Cortex of kidney (tissue), 1 donor: ENCODE measurements at places on chromosomes 4 and X.

GRCh38 chr4:53431052-53431451 is 53.6 kb downstream of the FIP1L1 start:
- DNase-seq = no peak

- DNase-seq = no peak
Measured at GRCh38 chr4:128286474-128287058, 1.0 kb downstream of the PGRMC2 start.

DNA sequence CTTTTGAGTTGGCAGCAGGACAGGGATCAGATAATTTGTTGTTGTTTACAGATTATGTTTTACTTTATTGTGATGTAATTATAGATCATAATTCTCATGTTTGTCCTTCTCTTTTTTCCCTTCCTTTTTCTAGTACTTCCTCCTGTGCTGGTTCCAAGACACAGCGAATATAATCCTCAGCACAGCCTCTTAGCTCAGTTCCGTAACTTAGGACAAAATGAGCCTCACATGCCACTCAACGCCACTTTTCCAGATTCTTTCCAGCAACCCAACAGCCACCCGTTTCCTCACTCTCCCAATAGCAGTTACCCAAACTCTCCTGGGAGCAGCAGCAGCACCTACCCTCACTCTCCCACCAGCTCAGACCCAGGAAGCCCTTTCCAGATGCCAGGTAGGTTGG is 58.0 kb downstream of the SMAD1 start:
- DNase-seq = no peak

DNA sequence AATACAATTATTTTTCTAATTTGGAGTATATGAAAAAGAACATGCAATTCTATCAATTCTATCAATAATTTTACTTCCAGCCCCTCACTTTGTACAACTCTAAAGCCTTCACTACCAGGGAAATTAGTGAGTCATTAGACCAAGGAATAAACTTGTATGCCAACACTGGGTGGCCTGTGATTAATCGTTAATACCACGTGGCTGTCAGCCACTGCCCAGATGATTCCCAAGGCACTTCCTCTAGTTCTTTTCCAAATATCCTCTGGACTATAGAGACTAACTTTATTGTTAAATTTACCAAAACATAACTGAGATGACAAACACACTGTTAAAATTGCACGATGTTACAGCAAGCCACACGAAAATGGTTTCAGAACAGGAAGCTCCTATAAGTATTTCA is 45.7 kb downstream of the MID1 start:
- no peak for DNase-seq
